ENCODE measurements at places on chromosomes 7 and 10.

- no peak for DNase-seq
These were observed 8.5 kb upstream of the SCD start for GRCh38 chr10:100338434-100339036.

DNA sequence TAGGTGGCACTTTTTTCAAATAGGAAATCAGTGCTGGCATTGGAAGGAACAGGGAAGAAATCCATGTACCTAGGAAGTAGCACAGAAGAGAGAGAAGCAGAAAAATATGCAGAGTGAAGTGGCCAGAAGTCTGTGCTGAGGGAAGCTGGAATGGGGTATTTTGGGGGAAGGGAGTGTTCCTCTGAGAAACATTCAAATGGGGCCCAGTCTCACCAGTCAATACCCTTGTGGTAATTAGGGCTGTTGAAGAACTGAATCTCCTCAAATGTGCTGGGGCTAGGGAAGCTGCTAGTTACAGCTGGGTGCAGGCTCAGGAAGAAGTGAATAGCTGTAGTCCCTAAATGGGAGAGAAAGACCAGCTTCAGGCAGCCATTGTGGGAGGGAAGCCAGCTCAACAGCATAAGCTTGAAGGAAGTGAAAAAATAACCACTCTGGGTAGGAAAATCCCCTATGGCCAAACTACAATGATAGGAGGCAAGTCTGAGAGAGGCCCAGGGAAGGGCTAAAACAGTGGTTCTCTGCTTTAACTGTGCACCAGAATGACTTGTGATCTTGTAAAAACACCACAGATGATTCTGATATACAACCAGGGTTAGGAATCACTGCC is 7.6 kb downstream of the NDST2 start:
- no peak for DNase-seq

DNA sequence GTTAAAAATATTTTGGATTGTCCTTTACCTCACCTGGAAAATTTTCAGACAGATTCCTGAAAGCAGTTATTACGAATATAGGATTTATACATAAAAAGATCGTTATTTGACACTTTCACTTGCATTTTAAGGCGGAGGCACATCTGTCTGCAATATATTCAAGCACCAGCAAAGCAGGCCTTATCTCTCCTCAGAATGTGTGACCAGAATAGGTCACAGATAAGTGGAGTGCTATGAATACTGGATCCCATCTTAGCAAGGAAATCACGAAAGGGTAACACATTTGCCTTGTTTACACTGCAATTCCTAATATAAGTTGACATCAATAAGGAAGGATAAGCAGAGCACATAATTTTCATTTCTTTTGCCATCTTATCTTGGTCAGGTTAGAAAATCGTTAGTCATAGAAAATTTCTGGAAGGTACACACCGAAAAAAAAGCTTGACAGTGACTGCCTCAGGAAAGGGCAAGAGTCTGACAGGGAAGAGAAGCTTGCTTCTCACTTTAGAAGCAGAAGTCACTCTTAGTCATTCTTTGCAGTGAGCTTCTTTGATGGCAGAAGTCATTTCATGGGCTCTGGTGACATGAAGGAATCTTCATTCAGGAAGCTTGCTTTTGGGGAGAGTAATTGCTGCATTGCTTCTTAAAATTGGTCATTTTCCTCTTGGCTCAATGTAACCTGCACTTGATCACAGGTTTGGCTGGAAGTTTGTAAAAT is 98.1 kb upstream of the STK17A start:
- no peak for DNase-seq

DNA sequence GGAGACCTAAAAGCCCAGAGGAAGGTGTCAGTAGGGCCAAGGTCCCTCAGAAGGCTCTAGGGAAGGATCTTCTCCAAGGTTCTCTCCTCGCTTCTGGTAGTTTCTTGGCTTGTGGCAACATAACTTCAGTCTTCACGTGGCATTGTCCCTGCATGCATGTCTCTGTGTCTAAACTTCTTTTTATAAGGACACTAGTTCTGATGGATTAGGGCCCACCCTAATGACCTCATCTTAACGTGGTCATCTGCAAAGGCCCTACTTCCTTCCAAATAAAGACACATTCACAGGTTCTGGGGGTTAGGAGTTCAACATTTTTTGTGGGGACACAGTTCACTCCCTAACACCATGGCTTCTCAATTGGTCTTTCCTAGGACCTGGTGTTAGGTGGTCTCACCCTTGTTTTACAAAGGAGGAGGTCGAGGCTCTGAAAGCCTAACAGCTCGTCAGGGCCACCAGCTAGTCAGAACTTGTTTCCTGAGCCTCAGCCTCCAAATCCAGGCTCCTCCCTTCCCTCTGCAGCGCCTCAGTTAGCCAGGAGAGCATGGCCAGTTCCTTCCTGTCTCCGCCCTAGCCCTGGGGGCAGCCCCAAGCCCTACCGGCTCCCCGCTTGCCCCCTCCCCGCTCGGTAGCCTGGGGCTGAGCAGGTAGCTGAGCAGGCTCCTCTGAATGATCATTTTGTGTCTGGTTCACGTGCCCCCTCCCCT is 109.7 kb upstream of the PPIF start:
- no peak for DNase-seq

DNA sequence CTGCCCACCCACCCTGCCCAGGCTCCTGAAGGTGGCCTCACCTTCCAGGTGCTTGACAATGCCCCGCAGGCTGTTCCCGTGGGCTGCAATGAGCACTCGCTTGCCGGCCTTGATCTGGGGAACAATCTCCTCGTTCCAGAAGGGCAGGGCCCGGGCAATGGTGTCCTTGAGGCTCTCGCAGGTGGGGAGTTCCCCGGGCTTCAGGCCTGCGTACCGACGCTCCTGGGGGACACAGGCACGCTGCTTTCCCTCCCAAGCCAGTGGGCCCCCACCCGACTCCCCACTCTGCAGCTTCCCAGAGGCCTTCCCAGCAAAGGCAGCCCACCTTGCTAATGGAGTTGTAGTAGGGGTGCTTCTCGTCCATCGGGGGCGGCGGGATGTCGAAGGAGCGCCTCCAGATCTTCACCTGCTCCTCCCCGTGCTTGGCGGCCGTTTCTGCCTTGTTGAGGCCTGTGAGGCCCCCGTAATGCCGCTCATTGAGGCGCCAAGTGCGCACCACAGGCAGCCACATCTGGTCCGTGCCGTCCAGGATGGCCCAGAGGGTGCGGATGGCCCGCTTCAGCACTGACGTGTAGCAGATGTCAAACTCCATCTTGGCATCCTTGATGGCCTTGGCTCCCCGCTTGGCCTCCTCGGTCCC is 456 bp downstream of the PGAM2 start:
- DNase-seq: no peak

- no peak for DNase-seq
These were observed 13.3 kb downstream of the RAPGEF5 start for GRCh38 chr7:22343612-22344011.

DNA sequence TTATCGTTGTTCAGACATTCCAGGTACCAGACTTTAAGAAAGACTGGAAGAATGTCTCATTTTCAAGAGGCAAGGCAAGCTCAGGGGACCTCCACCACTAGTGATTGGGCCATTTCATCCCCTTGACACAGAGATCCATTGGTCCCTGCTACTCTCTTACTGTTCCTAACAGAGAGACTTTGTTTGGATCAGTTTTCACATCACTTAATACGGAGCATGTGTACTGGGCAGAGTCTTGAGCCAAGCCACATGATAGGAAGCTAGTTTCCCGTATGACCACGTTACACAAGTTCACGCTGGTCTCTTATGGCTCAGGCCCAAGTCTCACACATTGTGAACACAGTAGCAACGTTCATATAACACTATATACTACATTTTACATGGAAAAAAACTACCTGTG is 269.9 kb downstream of the BAMBI start:
- DNase-seq: no peak

- DNase-seq: no peak
These were observed 6.6 kb downstream of the VPS50 start for GRCh38 chr7:93238748-93239147.

- no peak for DNase-seq
These were observed 42.0 kb upstream of the JAZF1 start for GRCh38 chr7:28222636-28223035.

GRCh38 chr7:20305726-20306125 is 25.0 kb upstream of the ITGB8 start:
- no peak for DNase-seq

DNA sequence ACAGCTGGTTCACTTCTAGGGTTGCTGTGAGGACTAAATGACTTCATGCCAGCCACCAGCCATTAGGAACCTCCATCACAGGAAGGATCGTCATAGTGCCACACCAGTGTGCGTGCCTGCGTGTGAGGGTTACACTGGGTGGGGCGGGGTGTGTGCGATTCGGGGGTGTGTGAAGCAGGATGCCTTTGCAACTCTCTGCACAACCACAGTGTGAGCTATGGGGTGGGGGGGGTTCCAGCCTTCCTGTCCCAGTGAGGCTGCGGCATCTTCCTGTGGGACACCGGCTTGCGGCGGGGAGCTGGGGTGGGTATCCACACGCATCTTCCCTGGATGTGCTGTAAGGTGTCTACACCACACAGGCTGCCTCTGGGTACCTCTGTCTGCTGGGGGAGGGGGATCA is 6.9 kb upstream of the ELFN1 start:
- DNase-seq: no peak

DNA sequence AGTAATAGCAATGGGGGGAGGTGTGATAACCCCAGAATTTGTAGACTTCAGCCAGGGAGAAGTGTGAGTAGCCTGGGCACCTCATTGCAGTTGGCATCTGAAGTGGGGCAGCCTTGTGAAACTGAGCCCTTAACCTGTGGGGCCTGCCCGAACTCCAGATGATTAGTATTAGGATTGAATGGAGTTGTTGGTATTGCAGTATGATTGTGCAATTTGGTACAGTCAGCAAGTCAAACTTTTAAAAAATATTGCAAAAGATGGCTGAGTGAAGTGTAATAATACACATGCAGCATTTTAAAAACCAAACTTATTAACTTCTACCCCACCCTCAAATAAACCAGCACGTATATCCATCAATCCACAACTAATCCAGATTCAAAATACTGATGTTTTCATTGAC is 9.3 kb downstream of the RBM33 start:
- no peak for DNase-seq

- no peak for DNase-seq
These were observed 37.1 kb downstream of the SNX10 start for GRCh38 chr7:26328498-26329390.

GRCh38 chr7:111853201-111853990 is 291.1 kb upstream of the IMMP2L start:
- no peak for DNase-seq

Measured in CMK (cell line).